ENCODE measurements at places on chromosomes 1 and 21. TPM values are rescaled to one million over a fixed set of nuclear protein-coding genes. Genes with fewer than 3 reads are reported as not detected.

DNA sequence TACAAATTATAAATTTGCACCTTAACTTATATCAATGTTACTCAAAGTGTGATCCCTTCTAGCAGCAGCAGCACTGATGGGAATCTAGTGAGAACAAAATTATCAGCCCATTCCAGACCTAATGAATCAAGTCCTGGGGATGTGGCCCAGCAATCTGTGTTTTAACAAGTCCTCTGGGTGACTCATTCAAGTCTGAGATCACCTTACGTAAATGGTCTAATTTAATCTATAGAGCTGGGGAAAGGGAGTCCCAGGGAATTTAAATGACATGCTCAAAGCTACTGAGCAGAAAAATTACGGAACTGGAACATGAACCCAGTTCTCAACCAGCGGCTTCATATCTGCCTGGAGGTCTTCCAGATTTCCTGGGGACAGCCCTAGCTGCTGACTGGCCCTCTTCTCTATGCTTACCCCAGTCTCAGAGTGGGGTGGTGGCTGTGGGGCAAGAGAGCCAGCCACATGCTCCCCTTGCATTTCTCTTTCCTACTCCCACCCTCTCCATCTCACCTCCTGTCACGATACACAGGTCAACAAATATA lies 220.0 kb downstream of the TM2D1 start:
- H3K27me3 ChIP-seq, result no peaks in the 10 kb centered on the region
- H3K36me3 ChIP-seq, result no peaks in the 10 kb centered on the region
- H3K4me1 ChIP-seq, result peaks cover 5% of the 10 kb centered on the region
- H3K4me3 ChIP-seq, result no peak overlapping the region

DNA sequence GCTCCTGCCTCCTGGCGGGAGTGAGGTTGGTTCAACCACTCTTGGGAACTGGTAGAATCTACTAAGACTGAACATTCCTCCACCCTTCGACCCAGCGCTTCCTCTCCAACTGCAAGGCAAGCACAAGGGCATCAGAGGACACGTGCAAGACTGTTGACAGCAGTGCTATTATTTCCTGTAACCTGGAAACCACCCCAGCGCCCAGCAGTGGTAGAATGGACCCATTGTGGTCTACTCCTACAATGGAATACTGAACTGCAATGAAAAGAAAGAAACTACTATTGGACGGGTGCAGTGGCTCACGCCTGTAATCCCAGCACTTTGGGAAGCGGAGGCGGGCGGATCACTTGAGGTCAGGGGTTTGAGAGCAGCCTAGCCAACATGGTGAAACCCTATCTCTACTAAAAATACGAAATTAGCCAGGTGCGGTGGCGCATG lies 33.0 kb upstream of the TARDBP start:
- H3K27me3 ChIP-seq, result no peaks in the 10 kb centered on the region
- H3K36me3 ChIP-seq, result no peaks in the 10 kb centered on the region
- DNase-seq, result peak; percentile 50
- H3K4me3 ChIP-seq, result no peak overlapping the region
- H3K4me1 ChIP-seq, result peaks cover 37% of the 10 kb centered on the region

Gene S100A5
- not detected for total RNA-seq

DNA sequence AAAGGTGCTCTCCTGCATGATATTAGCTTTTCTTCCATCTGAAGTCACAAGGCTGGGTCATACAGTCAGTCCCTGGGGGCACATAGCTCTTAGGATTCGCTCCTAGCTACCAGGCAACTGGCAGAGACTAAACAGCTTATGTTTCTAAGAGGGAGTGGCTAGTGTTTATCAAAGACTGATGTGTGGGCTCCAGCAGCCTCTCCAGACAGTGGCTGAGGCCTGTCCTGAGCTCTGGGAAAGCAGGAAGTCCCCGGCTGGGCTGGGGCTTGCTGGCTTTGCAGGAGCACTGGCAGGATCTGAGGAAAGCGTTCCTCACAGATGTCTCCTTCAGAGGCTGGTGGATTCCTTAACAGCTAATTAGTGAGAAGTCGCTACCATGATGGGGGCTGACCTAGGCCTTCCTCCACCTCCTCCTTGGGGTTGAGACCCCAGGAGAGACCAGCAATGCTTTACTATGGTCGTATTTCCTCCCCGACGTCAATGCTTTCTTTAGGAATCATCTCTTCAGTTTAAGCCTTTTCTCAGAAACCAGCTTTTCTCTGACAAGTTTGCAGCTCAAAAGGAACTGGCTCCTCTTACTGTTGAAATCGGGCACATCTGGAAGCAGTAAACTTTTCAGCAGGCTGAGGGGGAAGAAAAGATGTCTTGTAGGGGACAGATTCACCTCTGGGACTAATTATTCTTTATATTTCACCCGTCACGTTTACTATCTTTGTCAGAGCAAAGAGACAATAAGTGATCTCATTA lies 33.5 kb upstream of the HHAT start:
- no peaks in the 10 kb centered on the region for H3K36me3 ChIP-seq
- peaks cover 57% of the 10 kb centered on the region for H3K4me1 ChIP-seq
- no peaks in the 10 kb centered on the region for H3K27me3 ChIP-seq
- no peak overlapping the region for H3K4me3 ChIP-seq

GRCh38 chr1:218217040-218217439 lies 68.1 kb upstream of the RRP15 start:
- H3K4me3 ChIP-seq, result no peak overlapping the region
- no peaks in the 10 kb centered on the region for H3K36me3 ChIP-seq
- H3K27me3 ChIP-seq, result no peaks in the 10 kb centered on the region
- DNase-seq, result no peak

DNA sequence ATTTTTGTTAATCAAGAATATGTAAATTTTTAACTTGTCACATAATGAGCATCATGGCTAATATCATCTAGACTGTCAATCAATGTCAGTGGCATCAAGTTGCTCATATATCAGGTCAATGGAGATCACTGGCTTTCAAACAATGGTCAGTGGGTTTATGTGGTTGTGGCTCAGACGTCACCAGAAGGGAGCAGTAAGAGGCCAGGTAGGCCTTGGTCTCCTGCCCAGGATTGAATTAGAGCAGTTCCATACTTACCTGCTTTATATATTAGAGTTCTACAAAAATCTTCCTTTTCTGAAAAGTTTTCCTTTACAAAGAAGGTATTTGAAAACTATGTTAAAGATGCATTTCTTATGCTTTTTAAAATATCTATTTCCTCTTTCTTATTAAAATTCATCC lies 206.3 kb upstream of the B3GALT2 start:
- H3K27me3 ChIP-seq, result no peaks in the 10 kb centered on the region
- H3K36me3 ChIP-seq, result no peaks in the 10 kb centered on the region
- H3K27ac ChIP-seq, result no peak overlapping the region
- DNase-seq, result peak; percentile 2

DNA sequence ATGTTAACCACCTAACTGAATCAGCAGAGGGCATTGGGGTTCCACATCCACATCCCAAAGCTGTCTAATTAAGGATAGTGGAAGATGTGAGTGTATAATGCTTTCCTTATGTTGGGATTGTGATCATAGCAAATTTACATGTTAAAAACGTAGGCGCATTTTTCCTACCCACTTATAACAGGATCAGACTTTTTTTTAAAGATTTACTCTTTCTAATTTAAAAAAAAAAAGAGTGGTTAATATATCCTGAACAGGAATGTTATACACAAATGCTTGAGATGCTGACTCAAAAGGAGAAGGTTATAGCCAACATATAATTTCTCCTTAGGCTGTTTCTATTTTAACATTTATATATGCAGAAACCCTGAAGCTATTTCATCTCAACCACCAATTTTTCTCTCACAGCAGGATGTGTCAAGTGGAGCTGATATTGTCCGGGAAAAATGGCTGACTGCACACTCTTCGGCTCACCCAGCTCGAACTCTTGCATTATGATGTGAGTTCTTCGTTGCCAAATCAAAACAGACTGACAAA lies 40.3 kb downstream of the RGS5 start:
- no peak overlapping the region for H3K27ac ChIP-seq
- DNase-seq, result no peak
- H3K4me1 ChIP-seq, result peaks cover 8% of the 10 kb centered on the region
- H3K27me3 ChIP-seq, result no peaks in the 10 kb centered on the region
- no peaks in the 10 kb centered on the region for H3K36me3 ChIP-seq
- no peak overlapping the region for H3K4me3 ChIP-seq

Gene OR2T29
- total RNA-seq, result not detected

Gene SPRR3
- total RNA-seq, result not detected

Gene PWP2
- total RNA-seq, result 9.8 TPM

- peak; percentile 67 for DNase-seq
- no peak overlapping the region for H3K4me3 ChIP-seq
- H3K36me3 ChIP-seq, result peaks cover 37% of the 10 kb centered on the region
- no peaks in the 10 kb centered on the region for H3K27me3 ChIP-seq
- H3K4me1 ChIP-seq, result peaks cover 28% of the 10 kb centered on the region
Observed at GRCh38 chr1:39293375-39294070, 89.0 kb downstream of the MACF1 start.

Gene TAL1
- total RNA-seq, result not detected

Gene H3-3A
- 1,689 TPM for total RNA-seq

Gene AQP10
- not detected for total RNA-seq

DNA sequence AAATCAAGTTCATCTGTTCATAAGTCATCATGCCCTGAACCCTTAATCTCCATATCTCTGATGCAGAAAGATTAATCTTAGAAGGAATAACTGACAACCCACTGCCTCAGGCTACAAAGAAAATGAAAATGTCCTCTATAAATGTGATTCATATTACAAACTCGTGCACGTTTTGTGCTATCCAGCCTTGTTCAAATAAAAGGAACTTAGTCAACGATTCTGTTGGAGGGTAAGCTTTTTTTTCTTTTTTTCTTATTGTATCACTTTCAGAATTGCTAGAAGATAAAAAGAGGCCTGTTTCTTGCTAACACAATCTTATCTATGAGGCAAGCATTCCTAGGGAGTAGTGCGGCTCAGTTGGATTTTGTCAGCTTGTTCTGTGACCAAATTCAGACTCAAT lies 228.4 kb downstream of the TM2D1 start:
- H3K27me3 ChIP-seq, result no peaks in the 10 kb centered on the region
- no peak overlapping the region for H3K27ac ChIP-seq
- H3K4me3 ChIP-seq, result no peak overlapping the region
- DNase-seq, result no peak
- no peaks in the 10 kb centered on the region for H3K36me3 ChIP-seq

GRCh38 chr1:154886281-154887015 lies 16.4 kb upstream of the KCNN3 start:
- DNase-seq, result no peak
- no peaks in the 10 kb centered on the region for H3K36me3 ChIP-seq
- H3K4me1 ChIP-seq, result peaks cover 5% of the 10 kb centered on the region

Gene DMBX1
- 0.06 TPM for total RNA-seq

- H3K36me3 ChIP-seq, result no peaks in the 10 kb centered on the region
- H3K4me1 ChIP-seq, result no peaks in the 10 kb centered on the region
- no peaks in the 10 kb centered on the region for H3K27me3 ChIP-seq
- no peak overlapping the region for H3K27ac ChIP-seq
Observed at GRCh38 chr1:7136166-7136953, 351.1 kb downstream of the CAMTA1 start.

Gene TGFB2
- 0.37 TPM for total RNA-seq

Gene KIF14
- 60.2 TPM for total RNA-seq

DNA sequence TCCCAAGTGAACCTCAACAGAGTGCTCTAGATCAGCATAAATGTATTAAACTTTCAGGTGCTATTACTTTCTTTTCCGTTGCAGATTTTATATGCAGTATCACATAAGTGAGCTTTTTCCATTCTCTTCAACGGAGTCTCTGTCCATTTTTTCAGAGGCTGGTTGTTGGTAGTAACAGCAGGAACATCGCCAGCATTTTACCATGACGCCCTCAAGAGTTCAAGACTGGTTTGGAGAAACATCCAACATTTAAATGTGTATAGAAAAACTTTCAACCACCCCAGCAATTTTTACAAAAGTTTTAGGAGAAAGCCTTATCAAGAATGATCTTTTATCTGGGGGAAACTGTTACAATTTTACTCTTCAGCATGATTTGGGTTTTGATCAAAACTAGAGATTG lies 117.0 kb downstream of the TGFB2 start:
- peaks cover 35% of the 10 kb centered on the region for H3K4me1 ChIP-seq
- no peak for DNase-seq
- H3K36me3 ChIP-seq, result no peaks in the 10 kb centered on the region
- no peak overlapping the region for H3K4me3 ChIP-seq
- H3K27me3 ChIP-seq, result no peaks in the 10 kb centered on the region

GRCh38 chr1:64550510-64550909 lies 80.6 kb downstream of the CACHD1 start:
- no peaks in the 10 kb centered on the region for H3K27me3 ChIP-seq
- H3K4me1 ChIP-seq, result peaks cover 10% of the 10 kb centered on the region
- no peak overlapping the region for H3K4me3 ChIP-seq

- DNase-seq, result peak; percentile 71
- H3K4me3 ChIP-seq, result no peak overlapping the region
- peaks cover 4% of the 10 kb centered on the region for H3K27me3 ChIP-seq
- no peaks in the 10 kb centered on the region for H3K4me1 ChIP-seq
Observed at GRCh38 chr1:40032240-40032891, 8.2 kb upstream of the CAP1 start.

Gene ITGB2
- total RNA-seq, result 0.09 TPM

- no peaks in the 10 kb centered on the region for H3K27me3 ChIP-seq
- no peaks in the 10 kb centered on the region for H3K36me3 ChIP-seq
Observed at GRCh38 chr1:158014731-158015320, 21.4 kb downstream of the KIRREL1 start.

All from neural progenitor cell (in vitro differentiated cells).